ENCODE measurements at places on chromosomes 12 and 14.

DNA sequence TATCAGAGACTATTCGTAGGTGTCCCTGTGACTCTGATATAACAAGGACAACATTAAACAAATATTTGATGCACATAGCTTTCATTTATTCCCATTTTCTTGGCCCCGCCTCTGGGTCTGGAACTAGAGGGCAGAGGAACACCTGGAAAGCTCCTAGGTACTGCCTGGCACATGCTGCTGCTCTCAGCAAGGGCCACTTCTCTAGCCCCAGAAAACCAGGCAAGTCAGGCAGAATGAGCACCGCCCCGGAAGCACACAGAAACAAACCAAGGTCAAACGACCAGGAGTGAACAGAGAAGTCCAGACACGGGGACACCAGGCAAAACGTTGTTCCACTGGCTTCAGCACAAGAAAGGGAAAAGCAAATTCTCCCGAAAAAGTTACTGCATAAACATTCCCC is 76.1 kb downstream of the TTC7B start:
- DNase-seq, result no peak

DNA sequence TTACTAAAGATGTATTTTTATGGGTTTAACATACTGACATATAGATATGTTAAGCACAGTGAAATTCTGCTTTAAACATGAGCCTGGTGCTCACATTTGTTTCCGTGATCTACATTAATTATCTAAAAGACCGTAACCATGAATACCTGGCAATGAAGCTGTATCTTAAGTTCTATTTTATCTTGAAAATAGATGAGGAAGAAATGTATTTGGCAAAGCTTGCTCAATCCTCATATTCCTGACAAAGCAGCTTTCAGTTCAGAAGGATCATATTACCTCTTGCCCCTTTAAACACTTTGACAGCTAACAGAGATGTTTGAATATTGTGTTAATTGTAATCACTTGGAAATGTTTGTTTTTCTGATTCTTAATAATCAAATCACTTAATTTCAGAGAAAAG is 9.8 kb downstream of the EPYC start:
- DNase-seq, result no peak

DNA sequence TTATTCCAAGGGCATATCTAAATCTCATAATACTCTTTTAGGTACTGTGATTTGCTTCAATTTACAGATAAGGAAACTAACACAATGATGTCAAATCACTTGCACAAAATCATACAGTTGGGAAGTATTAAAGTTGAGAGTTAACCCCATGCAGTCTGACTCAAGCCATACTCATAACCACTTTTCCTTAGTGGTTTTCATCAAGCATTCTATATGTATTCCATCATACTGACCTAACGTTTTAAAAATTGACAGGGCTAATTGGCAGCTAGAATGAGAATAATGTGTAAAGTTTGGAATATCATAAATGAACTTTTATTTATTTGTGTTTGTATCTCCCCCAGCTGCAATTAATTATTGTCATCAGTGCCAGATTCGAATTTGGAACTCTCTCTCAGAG is 20.9 kb downstream of the PUS7L start:
- peak; percentile 28 for DNase-seq

- DNase-seq, result peak; percentile 4
Measured at GRCh38 chr14:25120261-25120660, 70.3 kb upstream of the STXBP6 start.

DNA sequence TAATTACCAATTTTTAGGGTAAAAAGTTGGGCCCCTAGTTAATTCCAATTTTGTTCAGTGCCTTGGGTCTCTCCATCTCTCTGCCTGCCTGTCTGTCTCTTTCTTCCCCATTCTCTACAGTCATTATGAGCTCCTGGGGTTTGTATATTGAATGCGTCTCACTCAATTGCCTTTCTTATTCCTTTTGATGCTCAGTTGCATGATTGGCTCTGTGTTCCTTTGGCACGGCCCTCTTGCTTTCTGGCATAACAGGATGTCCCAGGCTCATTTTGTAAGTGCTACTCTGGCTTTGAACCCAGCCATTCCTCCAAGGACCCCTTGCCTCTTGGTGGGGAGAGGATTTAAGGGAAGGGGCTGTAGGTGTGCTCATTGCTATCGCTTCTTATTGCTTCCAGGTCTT is 35.6 kb downstream of the ZNF664 start:
- DNase-seq, result no peak

- DNase-seq, result peak; percentile 48
Measured at GRCh38 chr12:19893514-19893913, 454.2 kb downstream of the AEBP2 start.

DNA sequence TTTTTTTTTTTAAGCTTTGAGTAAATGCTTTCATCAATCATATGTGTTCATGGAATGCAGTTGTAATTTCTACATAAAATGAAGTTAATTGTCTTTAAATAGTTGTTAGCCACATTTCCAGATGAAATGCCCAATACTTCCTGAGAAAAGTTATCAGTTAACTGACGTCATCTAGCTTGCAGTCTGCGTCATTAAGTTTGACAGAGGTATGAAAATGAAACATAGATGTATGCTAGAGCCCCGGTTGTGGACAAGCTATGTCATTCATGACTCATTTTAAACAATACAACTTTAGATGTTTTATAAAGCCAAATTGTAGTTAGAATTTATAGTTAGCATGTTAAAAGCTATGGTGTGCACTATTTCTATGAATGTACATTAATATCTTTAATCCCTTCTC is 90.7 kb downstream of the PLEKHA5 start:
- DNase-seq, result peak; percentile 34

GRCh38 chr12:13980538-13981295 is 685 bp downstream of the GRIN2B start:
- no peak for DNase-seq

- DNase-seq, result no peak
Measured at GRCh38 chr14:106037380-106037779, 511.0 kb downstream of the TMEM121 start.

- DNase-seq, result peak; percentile 27
Measured at GRCh38 chr12:89469361-89469760, 55.2 kb downstream of the GALNT4 start.

- no peak for DNase-seq
Measured at GRCh38 chr12:92094751-92095161, 50.9 kb downstream of the BTG1 start.

- DNase-seq, result no peak
Measured at GRCh38 chr14:35286003-35286600, 6.1 kb upstream of the PSMA6 start.

GRCh38 chr14:33938131-33938949 is 12.5 kb downstream of the EGLN3 start:
- DNase-seq, result no peak

DNA sequence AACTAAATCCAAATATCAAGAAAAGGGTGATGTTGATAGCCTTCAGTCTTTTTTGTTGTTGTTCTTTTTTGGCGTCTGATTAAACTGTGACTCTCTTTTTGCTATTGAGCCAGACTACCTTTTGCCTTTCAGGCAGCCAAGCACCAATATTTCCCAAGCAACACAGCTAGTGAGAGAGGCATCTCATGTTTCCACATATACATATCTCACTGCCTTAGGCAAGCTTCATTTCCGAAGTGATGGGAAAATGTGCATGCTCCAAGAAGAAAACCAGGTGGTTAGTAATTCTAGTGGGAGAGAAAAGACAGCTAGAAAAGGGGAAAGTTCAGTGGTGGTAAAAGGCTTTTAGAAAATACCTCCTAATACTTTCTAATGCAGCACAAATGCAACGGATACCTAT is 277.7 kb downstream of the TMTC2 start:
- no peak for DNase-seq

- no peak for DNase-seq
Measured at GRCh38 chr14:47466916-47467315, 208.5 kb downstream of the MDGA2 start.

DNA sequence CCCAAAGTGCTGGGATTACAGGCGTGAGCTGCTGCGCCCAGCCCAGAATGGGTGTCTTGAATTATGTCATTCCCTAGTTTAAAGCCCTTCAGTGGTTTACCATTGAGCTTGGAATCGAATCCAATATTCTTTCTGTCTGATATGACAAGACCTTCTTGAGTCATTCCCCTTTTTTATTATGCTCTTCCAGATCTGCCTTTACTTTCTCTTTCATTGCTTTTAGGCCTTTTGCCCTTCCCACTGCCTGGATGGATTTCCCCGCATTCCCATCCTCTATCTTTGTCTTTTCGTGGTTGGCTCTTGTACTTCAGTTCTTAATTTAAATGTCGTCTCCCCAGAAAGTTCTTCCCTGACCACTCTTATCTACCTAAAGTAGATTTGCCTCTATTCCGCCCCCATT is 1.6 kb downstream of the TRAFD1 start:
- no peak for DNase-seq

GRCh38 chr12:92561543-92561899 is 141.3 kb upstream of the PLEKHG7 start:
- DNase-seq, result peak; percentile 67

DNA sequence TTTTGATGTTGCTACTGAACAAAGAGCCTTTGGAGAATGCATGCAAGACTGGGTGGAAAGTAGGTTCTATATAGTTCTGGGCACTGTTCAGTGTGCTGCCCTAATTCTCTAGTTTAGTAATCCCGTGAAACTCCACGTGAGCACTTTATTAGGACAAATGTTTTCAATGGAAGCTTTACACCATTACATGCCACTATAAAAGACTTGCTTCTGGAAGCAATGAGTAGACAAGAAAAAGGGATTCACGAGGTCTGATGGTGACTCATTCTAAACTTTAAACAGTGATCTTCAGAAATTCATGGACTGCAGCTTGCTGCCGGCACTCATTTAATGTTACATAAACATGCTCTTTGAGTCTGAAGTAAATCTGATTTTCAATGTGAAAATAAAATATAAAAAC is 22.3 kb downstream of the ATG14 start:
- DNase-seq, result peak; percentile 29

- no peak for DNase-seq
Measured at GRCh38 chr12:69927164-69927563, 102.1 kb downstream of the MYRFL start.

DNA sequence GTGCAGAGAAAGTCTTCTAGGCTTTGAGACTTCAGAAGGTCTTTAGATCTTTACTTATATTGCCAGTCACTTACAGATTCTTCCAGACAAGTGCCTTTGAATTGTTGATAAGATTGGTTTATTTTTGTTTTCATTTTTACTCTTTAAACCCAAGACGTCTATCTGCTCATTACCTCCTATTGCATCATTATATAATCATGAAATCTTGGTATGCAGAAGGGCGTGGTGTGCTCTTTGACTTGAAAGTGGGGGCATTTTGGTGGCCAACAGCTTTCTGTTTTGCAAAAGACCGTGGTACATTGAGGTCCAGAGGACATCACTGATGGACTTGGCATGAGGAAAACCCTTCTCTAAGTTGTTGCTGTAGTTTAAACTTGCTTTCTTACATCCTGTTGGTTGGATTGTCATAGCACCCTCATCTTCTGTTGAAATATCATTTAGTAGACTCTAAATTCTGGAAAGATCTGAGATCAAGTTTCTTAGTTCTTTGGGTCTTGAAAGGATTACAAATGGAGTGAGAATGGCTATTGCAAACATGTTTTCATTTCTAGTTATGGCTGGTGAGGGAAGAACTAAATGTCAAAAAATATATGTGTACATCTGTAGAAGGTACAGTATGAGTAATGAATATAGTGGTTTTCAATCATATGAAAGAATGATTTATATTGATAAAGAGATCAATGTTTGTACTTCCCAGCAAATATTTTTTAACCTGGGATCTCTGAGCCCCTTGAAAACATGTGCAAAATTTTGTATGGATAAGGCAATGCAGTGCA is 441.8 kb downstream of the NRXN3 start:
- DNase-seq, result no peak

- DNase-seq, result no peak
Measured at GRCh38 chr14:83733670-83734069, 1796.3 kb upstream of the FLRT2 start.

- peak; percentile 35 for DNase-seq
Measured at GRCh38 chr14:58876608-58877007, 238.8 kb downstream of the DACT1 start.

Data from AG08395 (cell line).